ENCODE measurements at places on chromosomes 7 and 10.

- no peak for DNase-seq
Observed at GRCh38 chr7:46600340-46600739, 679.3 kb upstream of the IGFBP3 start.

GRCh38 chr10:43943119-43943817, 294.6 kb upstream of the ZNF32 start:
- no peak for DNase-seq

GRCh38 chr10:5945190-5945509, 32.2 kb downstream of the IL15RA start:
- DNase-seq: no peak

GRCh38 chr7:51239691-51240090, 76.9 kb downstream of the COBL start:
- DNase-seq: no peak

DNA sequence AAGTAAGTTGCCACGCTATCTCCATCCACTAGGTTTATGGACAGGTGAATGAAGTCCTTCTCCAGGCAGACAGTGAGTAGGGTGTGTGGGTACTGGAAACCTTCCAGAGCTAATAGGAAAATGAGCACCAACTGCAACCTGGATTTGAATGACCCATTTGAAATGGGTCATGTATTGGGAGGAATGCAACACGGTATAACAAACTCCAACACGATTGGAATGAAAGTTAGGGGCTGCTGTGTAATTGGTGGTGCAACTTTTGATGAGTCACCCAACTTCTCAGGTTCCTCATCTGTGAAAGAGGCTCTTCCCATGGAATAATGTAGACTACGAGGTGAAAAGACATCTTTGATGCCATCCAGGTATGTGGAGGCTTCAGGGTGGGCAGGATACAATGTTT, 241.4 kb upstream of the PODXL start:
- no peak for DNase-seq

GRCh38 chr10:101282947-101283346, 53.7 kb upstream of the LBX1 start:
- no peak for DNase-seq

DNA sequence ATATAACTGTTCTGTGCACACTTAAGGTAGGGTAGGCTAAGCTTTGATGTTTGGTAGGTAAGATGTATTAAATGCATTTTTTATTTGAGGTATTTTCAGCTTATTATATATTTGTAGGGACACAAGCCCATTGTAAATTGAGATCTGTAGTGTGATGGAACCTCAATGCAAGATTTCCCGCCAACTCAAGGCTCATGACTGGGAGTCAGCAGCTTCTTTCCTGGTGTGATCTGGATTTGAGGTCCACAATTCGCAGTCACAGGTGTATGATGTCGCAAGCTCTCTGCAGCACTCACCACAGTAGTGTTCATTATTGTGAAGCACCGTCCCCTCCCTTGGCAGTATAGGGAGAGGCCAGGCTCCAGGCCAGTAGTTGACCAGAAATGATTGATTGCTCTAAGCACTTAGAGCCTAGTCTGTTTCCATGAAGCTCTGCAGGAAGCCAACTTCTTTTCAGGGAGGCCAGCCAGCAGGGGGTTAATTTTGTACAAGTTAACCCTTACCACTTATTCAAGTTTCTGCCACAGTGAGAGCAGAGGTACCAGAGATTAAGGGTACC, 54.9 kb downstream of the SEM1 start:
- no peak for DNase-seq

DNA sequence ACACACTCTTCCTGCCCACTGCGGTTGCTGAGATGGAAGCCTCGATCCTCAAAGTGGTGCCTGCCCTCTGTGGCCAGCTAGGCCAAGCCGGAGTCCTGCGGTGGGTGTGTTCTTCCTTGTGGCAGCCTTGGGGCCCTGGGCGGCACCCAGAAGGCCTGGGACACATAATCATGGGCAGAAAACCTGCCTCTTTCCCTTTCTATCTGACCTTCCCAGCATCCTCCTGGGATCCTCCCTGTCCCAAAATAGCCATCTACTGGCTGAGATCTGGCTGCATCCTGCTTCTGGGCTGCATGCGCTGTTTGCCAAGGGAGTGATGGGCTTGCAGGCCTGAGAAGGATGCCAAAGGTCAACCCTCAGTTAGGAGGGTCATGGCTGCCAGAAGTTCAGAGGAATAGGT, 23.9 kb downstream of the COL13A1 start:
- DNase-seq: no peak

DNA sequence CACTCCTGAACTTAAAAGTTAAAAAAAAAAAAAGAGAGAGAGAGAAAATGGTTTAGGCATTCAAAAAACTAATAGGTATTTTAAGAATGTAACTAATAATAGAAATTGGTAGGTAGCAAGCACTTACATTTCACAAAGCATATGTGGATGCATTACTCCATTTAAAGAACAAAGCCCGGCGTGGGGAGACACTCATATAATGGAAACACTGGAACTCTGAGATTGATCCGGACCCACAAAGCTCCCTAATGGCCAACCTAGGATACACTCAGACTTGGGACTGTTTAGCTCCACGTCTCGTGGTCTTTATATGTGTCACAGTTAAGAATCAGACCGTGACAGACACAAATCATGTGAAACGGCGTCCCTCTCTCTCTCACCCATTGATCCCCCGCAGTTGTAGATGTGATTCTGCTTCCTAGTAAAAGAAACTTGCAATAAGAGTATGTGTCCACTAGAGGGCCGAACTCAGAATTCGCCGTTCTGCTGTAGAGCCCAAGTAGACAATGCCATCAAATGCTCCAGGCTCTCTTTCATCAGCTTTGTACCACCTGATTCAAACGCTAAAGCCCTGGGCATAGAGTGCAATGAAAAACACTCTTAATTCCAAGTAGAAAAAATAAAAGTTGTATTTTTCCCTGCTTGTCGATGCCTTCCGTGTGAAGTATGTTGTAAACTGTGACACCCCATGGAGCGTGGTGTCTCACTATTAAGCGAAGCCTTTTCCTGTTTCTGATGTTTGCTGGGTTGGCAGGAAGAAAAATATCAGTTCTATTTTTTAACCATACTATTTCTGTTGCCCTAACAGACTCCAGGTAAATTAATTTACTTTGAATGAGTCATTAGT, 429.0 kb upstream of the MTPN start:
- peak; percentile 41 for DNase-seq

DNA sequence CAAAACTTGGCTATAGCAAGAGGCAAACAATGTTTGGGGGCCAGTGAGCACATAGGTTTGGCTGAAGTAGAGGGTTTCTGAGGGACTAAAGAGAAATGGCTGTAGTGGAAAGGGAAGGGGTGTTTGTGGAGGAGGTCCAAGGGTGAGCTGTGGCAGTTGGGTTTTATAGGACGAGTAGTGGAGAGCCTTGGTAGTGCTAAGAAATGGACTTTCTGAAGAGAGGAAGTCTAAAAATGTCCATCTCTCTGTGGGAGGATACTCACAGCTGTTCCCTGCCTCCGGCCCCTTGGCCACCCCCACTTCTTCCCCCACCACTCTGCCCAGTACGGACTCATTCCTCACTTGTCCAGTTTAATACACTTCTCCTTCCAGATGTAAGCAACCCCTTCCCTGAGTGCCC, 64.3 kb downstream of the ZNF22 start:
- DNase-seq: no peak

GRCh38 chr10:94210440-94211168, 152.1 kb downstream of the NOC3L start:
- DNase-seq: no peak

GRCh38 chr7:43303740-43304241, 191.3 kb downstream of the HECW1 start:
- no peak for DNase-seq

DNA sequence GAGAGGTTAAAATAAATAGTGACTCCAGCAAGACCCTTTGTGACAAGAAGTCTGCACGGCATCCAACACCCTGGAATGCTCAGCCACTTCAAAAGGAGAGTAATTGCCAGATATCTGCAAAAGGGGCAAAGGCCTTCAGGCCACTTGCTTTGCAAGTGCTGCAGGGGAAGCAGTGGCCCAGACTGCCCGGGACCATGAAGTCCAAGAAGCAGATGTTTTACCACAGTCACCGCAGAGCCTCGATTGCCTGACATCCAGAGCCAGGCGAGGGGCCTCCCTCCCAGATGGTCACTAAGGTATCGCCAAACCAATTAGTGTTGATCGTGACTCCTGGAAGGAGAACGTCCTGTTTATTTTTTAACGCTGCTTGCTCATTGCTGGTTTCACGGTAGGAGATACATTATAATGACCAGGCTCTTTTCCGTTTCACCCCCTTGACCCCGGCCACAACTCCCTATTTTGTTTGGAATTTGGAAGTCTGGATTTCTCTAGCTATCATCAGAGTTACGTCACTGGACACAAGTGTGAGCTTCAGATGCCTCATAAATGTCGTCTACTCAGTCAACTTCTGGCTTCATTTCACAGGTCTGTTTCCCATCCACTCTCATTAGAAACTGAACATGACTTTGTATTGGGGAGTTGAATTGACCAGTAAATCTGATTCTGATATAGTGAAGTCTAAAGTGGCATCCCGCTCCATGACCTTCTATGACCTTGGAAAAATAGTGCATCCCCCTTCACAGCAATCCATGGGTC, 276.2 kb downstream of the WDR11 start:
- DNase-seq: no peak

- no peak for DNase-seq
Observed at GRCh38 chr10:31910016-31910415, 18.6 kb downstream of the ARHGAP12 start.

GRCh38 chr7:127940381-127941160, 90.7 kb downstream of the LRRC4 start:
- no peak for DNase-seq

- DNase-seq: no peak
Observed at GRCh38 chr7:148927123-148928045, 43.3 kb upstream of the EZH2 start.

DNA sequence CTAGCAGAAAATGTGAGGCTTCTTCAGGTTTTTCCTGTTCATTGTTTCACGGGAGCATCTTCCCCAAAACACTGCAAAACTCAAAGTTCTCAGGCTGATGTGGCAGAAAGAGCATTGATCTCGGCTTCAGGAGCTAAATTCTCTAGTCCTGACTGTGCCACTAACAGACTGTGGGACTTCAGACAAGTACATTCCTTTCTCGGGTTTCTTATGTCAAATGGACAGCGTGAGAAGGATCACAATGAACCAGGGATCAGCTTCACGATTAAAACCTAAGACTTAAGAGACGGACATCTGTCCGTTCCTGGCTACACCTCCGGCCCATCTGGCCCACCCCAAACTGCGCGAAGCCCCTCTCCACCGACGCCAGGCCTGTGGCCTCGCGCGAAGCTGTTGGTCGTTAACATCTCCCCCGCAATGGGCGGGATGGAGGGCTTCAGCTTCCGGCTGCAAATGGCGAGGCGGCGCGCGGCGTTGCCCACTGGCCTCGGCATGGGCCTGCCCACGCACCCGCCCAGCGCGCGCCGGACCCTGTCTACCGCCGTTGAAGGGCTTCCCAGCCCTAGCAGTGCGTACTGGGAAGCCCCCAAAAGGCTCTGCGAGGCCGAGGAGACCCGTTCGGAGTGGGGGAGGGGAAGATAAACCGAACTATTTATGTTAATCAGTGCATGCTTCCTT, 549 bp upstream of the DDX50 start:
- DNase-seq: no peak

GRCh38 chr7:154836021-154836448, 166.9 kb downstream of the PAXIP1 start:
- DNase-seq: no peak

DNA sequence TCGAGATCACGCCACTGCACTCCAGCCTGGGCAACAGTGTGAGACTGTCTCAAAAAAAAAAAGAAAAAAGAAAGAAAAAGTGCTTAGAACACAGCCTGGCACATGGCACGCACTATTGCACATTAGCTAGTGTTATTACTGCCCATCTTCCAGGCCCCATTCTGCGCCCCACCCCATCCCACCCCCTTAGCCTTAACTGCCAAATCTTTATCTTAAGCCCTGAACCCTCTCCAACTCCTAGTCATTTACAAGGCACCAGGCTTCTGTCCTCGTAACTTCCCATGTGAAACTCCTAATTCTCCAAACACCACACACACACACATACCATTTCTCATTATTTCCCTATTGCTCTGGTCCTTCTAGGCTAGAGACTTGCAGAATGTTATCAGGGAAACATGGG, 4.8 kb downstream of the FRAT2 start:
- no peak for DNase-seq

- no peak for DNase-seq
Observed at GRCh38 chr7:24214670-24215069, 69.3 kb upstream of the NPY start.

- no peak for DNase-seq
Observed at GRCh38 chr10:124879136-124879535, 62.8 kb upstream of the ZRANB1 start.

GRCh38 chr7:155291045-155291530, 6.6 kb upstream of the INSIG1 start:
- no peak for DNase-seq

GRCh38 chr10:5503477-5503835, 4.1 kb upstream of the CALML5 start:
- DNase-seq: no peak
